ENCODE measurements at places on chromosomes 1 and 21.

DNA sequence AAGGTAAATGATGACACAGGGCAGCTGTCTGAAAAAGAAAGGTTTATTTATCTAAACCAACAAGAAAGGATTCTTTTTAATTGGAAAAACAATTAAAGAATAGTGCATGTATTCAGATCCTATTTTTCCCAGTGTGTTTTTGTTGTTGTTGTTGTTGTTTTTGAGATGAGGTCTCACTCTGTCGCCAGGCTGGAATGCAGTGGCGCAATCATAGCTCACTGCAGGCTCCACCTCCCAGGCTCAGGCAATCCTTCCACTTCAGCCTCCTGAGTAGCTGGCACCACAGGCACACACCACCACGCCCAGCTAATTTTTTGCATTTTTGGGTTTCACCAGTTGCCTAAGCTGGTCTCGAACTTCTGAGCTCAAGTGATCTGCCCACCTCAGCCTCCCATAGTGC is 22.1 kb downstream of the NEK2 start:
- DNase-seq: no peak

- peak; percentile 2 for DNase-seq
These were observed 166.6 kb downstream of the DYRK1A start for GRCh38 chr21:37532868-37533780.

GRCh38 chr1:182764029-182764727 is 25.4 kb upstream of the NPL start:
- DNase-seq: no peak

DNA sequence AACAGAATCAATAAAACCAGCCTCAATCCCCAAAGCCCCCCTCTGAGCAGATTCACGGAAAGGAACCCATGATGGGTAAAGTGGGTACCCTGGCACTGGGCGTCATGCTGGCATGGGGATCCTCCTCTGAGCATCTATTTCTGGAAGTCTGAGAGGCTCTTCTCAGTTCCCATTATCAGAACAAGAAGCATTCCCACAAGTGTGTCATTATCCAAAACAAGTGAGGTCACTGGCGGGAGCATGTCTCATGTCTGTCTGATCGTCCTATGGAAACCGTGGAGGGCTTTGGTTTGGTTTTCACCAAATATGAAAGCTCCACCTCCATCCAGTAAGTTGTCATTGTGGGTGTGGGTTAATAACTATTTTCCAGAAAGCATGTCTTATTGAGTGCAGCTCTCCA is 70.7 kb downstream of the PGM1 start:
- no peak for DNase-seq

DNA sequence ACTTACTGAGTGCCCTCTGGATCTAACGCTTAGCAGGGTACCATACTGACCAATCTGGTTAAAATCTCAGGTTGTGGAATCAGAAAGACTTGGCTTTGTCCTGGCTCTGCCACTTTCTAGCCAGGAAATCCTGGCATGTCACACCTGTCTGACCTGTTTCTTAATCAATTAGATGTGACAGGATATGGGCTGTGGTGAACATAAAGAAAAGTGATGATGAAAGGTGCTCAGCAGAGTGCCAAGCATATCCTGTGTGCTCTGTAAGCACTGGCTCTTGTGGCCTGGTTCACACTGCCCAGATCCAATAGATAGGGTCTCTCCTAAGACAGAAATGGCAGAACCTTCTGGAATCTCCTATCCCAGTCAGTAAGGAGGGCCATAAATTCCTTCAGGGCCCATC is 53.9 kb downstream of the PHC2 start:
- no peak for DNase-seq

- DNase-seq: no peak
These were observed 63.4 kb downstream of the DDR2 start for GRCh38 chr1:162695687-162696086.

DNA sequence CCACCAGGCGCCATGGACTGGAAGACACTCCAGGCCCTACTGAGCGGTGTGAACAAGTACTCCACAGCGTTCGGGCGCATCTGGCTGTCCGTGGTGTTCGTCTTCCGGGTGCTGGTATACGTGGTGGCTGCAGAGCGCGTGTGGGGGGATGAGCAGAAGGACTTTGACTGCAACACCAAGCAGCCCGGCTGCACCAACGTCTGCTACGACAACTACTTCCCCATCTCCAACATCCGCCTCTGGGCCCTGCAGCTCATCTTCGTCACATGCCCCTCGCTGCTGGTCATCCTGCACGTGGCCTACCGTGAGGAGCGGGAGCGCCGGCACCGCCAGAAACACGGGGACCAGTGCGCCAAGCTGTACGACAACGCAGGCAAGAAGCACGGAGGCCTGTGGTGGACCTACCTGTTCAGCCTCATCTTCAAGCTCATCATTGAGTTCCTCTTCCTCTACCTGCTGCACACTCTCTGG is 3.8 kb downstream of the GJB3 start:
- no peak for DNase-seq

DNA sequence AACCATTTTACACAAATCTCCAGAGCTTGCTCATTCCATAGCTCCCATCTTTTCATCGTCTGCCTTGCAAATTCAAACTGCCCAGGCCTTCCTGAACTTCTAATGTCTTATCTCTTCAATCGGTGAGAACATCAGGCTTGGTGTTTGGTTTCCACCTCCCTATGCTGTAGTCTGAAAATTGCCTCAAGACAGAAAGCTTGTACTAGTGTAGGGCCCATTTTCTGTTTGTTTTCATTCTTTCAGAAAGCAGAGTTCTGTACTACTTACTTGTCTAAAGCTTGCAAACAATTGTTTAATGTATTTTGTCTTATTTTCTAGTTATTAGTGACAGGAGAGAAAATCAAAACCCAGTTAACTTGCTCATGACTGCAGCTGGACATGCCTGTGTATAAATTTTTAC is 16.8 kb downstream of the HOOK1 start:
- DNase-seq: no peak

DNA sequence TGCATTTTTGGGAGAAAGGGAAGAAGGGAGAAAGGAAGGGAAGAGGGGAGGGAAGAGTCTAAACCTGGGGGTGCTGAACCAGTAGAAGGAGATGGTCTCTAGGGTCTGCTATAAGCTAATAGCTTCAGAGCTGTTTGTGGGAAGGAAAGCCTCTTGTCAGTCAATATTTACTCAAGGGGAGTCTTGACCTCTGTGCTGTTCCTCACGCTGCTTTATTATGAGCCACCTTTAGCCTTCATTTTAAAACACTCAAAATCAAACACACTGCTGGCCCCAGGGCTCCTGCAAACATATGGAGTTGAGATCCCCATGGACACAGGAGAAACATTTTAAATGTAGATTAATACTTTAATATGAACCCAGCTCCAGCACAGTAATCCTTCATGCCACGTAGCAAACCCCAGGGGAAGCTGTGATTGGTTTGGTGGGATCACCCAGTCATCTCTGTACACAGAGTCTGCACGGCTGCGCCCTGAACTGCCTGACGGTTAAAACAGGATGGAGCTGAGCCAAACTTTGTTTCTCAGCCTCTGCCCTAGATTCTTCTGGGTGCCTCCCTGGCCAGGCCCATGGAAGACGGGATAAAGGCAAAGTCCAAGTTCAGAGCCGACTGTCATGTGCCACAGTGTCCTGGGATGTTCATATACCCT is 40.2 kb upstream of the VWA5B1 start:
- DNase-seq: no peak

GRCh38 chr1:63888984-63889383 is 115.2 kb downstream of the ROR1 start:
- DNase-seq: no peak

GRCh38 chr1:45925728-45926287 is 122.4 kb downstream of the MAST2 start:
- DNase-seq: no peak

DNA sequence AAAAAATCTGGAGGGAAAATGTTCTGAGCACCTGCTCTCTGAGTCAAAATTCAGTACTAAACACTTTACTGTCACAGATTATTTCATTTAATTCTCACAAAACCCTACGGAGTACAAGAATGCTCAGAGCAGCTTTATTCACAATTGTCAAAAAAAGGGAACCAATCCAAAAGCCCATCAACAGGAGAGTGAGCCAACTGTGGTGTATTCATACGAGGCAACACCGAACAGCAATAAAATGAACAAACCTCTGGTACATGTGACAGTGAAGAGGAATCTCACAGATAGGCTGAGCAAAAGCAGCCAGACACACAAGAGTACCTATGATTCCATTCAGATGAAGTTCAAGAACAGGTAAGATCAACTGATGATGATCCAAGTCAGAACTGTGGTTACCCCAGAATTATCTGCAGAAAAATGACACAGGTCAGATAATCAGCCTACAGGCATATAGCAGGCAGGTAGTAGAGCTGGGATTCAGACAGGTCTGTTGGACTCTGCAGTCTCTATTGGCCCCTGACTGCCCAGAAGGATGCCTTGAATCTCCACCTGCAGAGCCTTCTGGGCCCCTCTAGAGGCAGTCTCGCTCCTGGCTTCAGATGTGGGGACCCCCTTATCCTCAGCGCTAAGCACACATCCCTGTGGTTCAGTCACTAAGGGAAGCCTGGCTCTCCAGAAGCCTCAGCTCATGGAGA is 19.2 kb downstream of the SLC9A1 start:
- no peak for DNase-seq

DNA sequence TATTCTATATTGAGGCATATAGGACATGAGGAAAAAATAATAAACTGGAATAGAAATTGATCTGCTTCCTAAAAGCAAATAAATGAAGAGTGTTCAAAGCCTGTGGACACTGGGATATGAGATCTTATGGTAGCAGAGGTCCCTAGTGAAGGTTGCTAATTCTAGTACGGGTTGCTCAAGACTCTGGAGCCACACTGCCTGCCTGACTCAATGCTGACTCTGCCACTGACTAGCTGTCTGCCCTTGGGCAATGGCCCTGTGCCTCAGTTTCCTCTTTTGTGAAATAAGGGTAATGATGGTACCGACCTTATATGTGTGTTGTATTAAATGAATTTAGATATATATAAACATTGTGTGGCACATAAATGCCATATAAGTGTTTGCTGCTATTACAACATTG is 59.0 kb upstream of the C1orf53 start:
- no peak for DNase-seq

DNA sequence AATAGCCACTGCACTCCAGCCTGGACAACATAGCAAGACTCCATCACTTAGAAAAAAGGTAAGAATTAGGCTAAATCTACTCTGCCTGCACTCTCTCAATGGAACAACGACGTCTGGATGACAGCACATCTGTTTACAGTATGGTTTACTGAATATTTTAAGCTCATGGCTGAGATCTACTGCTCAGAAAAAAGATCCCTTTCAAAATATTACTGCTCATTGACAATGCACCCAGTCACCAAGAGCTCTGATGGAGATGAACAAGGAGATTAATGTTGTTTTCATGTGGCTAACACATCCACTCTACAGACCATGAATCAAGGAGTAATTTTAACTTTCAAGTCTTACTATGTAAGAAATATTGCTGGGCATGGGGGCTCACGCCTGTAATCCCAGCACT is 58.0 kb downstream of the SLC27A3 start:
- DNase-seq: no peak

- no peak for DNase-seq
These were observed 101.4 kb downstream of the SIPA1L2 start for GRCh38 chr1:232528472-232529089.

DNA sequence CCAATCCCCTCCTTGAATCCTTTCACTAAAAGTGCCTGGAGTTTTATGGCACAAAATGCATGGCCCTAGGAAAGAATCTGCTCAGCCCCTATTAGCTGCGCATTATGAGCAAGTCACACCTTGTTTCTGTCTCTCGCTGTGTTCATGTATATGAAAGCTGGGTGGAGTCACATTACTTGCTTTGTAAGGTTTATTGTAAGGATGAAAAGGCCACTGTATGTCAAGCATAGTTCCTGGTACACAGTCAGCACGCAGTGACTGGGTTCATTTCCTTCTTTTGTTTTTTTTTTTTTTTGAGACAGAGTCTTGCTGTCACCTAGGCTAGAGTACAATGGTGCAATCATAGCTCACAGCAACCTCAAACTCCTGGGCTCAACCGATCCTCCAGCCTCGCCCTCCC is 6.7 kb upstream of the SLC9A1 start:
- no peak for DNase-seq

- peak; percentile 21 for DNase-seq
These were observed 2.9 kb upstream of the BSND start for GRCh38 chr1:54995835-54996234.

GRCh38 chr1:37732111-37732780 is 32.7 kb downstream of the EPHA10 start:
- DNase-seq: no peak

- no peak for DNase-seq
These were observed 62.4 kb downstream of the RABGAP1L start for GRCh38 chr1:174221681-174222080.

DNA sequence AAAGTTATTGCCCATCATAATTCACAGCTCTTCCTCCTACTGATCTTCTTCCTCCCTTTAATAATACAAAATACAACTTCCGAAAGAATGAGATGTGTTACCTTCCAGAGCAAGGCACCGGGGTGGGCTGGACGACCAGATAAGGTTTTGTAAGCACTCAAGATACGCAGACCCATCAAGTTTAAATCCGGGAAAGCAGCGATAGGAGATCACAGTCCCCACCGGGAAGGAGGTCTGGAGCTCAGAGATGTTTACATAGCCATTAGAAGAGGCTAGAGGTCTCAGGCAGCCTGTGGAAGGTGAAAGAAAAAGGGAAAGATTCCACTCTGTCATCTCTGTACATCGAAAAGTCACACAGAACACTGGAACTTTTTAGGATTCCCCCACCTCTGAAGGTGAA is 99.4 kb downstream of the SUSD4 start:
- no peak for DNase-seq

DNA sequence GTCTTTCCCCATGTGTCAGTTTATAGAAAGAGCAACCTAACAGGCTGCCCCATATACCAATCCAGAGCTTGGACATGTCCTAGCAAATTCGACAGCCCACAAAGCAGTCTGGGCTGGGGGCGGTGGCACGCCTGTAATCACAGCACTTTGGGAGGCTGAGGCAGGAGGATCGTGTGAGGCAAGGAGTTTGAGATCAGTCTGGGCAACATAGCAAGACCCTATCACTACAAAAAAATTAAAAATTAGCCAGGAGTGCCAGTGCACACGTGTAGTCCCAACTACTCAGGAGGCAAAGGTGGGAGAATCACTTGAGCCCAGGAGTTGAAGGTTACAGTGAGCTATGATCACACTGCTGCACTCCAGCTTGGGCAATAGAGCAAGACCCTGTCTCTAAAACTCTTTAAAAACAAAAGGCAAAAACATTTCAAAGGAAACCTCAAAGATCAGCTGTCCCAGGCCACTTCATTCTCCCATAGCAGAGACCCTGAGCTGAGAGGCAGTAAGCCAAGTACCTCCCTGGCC is 54.4 kb downstream of the SETD4 start:
- no peak for DNase-seq

- DNase-seq: no peak
These were observed 6.8 kb downstream of the AK2 start for GRCh38 chr1:33029921-33030320.

GRCh38 chr21:42681296-42682206 is 28.1 kb downstream of the PDE9A start:
- DNase-seq: no peak

DNA sequence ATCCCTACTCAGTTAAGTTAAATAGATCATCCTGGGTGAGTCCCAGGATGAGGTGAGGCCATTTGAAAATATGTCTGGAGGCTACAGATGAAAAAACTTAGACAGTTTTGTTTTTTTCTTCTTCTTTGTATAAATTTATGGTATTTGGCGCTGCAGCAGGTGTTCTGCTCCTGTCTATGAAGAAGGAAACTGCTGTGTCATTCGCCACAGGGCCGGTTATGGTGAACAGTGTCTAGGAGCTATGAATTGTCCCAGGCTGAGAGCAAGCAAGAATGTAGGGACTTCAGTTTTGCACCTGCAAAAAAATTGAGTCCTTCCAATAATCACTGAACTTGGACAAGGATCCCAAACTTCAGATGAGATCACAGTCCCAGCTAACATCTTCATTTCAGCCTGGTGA is 674.3 kb upstream of the RGS18 start:
- no peak for DNase-seq

GRCh38 chr1:26378088-26378878 is 5.7 kb upstream of the ZNF683 start:
- peak; percentile 57 for DNase-seq
